ENCODE measurements at places on chromosomes 13 and 19.

GRCh38 chr19:8085598-8086408 lies 33.2 kb downstream of the CCL25 start:
- no peak for DNase-seq

DNA sequence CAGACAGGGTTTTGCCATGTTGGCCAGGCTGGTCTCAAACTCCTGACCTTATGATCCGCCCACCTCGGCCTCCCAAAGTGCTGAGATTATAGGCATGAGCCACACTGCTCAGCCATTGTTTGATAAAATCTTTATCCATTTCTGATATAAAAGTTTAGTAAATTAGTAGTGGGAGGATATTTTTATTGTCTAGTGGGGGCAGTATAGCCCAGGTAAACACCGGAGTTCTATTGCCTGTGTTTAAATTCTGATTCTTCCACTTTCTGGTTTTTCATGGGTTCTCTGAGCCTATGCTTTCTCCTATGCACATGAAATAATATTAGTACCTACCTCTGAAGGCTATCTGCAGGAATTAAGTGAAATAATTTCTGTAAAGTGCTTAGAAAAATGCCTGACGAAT lies 20.1 kb upstream of the ARHGEF18 start:
- no peak for DNase-seq

GRCh38 chr13:70723732-70724131 lies 615.5 kb upstream of the KLHL1 start:
- no peak for DNase-seq

GRCh38 chr13:112198396-112199010 lies 131.6 kb downstream of the SOX1 start:
- no peak for DNase-seq

GRCh38 chr13:29605860-29606526 lies 10.5 kb upstream of the SLC7A1 start:
- no peak for DNase-seq

Measured in HFF-Myc (cell line).